ENCODE measurements at places on chromosomes 1 and 21. TPM values are rescaled to one million over a fixed set of nuclear protein-coding genes. Genes with fewer than 3 reads are reported as not detected.

SPRTN gene
- total RNA-seq: 31.8 TPM

DDR2 gene
- total RNA-seq: 0.25 TPM

CFAP74 gene
- not detected for total RNA-seq

PROK1 gene
- total RNA-seq: not detected

CLCA2 gene
- not detected for total RNA-seq

FUBP1 gene
- total RNA-seq: 212 TPM

TMEM61 gene
- not detected for total RNA-seq

CHIA gene
- not detected for total RNA-seq

ADCY10 gene
- 0.08 TPM for total RNA-seq

PHLDA3 gene
- total RNA-seq: 0.33 TPM

SLAMF8 gene
- 0.30 TPM for total RNA-seq

NBPF20 gene
- 2.6 TPM for total RNA-seq

NFIA gene
- total RNA-seq: 5.3 TPM

CITED4 gene
- total RNA-seq: 34.2 TPM

MTFR1L gene
- 22.9 TPM for total RNA-seq

OR2G6 gene
- total RNA-seq: not detected

GJA8 gene
- not detected for total RNA-seq

OR10J1 gene
- total RNA-seq: not detected

ANGPTL3 gene
- not detected for total RNA-seq

FAM151A gene
- total RNA-seq: not detected

ATXN7L2 gene
- 16.8 TPM for total RNA-seq

C1orf122 gene
- total RNA-seq: 14.8 TPM

OR2L2 gene
- not detected for total RNA-seq

KRTAP8-1 gene
- not detected for total RNA-seq

NDC1 gene
- total RNA-seq: 6.1 TPM

LHX8 gene
- not detected for total RNA-seq

SPRR2E gene
- not detected for total RNA-seq

CASZ1 gene
- 56.5 TPM for total RNA-seq

ZBTB8A gene
- total RNA-seq: not detected

DIRAS3 gene
- not detected for total RNA-seq

C1orf167 gene
- not detected for total RNA-seq

FAM163A gene
- total RNA-seq: not detected

S100A9 gene
- 2.0 TPM for total RNA-seq

ITGB2 gene
- 245 TPM for total RNA-seq

SDHB gene
- 66.2 TPM for total RNA-seq

Data from CD8-positive, alpha-beta T cell (primary cell).